CD4-positive, alpha-beta T cell treated with Interleukin-4 for 1 hour (primary cell): ENCODE measurements at places on chromosomes 16 and 17.

- no peak for DNase-seq
Observed at GRCh38 chr16:53832896-53833544, 129.1 kb downstream of the FTO start.

DNA sequence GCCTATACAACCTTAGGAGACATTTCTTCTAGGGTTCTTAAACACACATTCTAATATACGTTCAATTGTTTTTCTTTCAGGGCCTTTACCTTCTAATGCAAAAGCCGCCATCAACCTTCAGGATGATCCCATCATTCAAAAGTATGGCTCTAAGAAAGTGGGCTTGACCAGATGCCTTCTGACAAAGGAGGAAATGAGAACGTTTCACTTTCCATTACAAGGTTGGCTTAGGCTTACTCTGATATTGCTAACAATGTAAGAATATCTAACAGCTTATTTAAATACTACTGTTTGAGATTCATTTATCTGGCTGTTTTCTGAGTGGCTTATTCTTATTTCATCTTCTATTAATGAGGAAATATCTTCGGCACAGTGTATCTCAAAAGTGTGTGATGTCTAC lies 15.4 kb downstream of the REXO5 start:
- DNase-seq: no peak

- no peak for DNase-seq
Observed at GRCh38 chr16:12535535-12536411, 267.9 kb downstream of the CPPED1 start.

DNA sequence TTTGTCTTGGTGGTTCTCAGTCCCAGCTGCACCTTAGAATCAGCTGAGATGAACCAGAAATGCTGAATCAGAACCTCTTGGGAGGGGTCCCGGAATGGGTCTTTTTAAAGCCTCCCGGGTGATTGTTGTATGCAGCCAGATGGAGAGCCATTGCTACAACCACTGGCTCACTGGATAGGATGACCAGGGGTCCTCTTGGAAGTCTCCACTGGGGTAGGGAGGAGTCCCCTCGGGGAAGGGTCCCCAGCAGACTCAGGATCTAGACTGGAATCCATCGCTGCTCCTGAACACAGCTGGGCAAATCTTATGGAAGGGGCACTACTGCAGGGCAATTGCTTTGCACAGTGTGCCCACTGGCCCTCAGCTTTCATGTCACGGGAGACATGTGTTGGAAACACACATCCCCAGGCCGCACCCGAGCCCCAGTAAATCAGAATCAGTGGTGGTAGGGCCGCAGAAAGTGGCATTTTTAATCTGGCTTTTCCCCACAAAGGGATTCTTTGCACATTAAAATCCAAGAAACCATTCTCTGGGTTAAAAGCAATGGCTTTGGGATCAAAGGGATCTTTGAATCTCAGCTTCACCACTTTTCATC lies 117.3 kb downstream of the IRX5 start:
- DNase-seq: no peak

DNA sequence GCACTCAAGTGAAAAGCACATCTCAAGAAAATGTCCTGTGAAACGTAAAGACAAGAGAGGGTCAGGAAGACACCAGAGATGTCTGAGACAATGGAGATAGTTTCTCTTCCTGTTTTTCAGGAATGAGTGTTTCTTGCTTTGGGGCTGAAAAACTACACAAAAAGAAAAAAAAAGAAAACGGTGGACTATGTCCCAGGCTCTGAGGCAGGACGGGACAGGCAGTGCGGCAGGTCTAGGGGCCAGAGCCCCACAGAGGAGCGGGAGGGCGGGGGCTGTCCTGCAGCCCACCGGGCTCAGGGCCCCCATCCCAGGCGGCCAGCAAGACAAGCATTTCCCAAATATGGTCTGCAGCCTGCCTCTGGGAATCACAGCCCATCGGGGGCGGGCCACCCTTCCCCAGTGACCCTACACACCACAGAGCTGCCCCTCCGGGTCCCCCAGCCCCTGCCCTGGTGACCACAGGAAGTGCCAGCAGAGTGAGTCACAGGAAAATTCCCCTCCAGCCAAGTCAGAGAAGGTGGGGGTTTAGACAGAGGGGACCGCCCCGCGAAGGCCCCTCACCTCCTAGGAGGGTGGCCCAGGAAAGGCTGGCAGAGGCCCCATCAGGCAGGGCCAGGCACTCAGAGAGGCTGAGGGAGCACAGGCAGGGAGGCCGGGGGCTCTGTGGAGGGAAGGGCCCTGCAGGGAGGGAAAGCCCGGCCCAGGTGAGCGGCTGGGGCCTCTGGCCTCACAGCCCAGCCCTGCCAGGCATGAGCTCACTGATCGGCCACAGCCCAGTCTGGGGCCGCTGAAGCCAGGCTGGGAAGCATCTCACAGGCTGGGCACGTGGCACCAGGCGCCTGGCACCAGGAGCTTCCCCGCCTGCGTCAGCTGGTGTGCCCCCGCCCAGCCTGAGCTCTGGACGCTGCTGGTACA lies 6.3 kb downstream of the BCAR1 start:
- DNase-seq: no peak

DNA sequence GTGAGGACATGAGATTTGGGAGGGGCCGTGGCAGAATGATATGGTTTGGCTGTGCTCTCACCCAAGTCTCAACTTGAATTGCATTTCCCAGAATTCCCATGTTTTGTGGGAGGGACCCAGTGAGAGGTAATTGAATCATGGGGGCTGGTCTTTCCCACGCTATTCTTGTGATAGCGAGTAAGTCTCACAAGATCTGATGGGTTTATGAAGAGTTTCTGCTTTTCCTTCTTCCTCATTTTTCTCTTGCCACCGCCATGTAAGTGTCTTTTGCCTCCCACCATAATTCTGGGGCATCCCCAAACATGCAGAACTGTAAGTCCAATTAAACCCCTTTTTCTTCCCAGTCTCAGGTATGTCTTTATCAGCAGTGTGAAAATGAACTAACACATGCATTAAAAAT lies 40.6 kb downstream of the CCT6B start:
- DNase-seq: no peak

GRCh38 chr16:86996081-86996480 lies 321.1 kb downstream of the C16orf95 start:
- DNase-seq: no peak

DNA sequence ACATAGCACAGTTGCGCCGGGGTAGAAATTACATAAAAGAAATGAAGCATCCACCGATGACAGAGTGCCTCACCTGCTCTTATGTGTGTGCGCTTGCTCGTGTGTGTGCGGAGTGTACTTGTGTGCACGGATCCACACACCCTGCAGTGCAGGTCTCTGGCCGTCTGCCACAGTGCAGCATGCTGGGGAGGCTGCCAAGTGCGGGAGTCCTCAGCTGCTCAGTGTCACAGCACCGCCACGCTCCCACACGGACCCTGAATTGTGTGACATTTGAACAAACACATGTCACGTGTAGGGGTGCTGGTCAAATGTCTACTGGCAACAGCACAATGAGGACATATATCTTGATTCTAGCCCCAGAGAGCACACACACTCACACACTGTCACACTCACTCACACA lies 243.0 kb upstream of the MYOCD start:
- no peak for DNase-seq

DNA sequence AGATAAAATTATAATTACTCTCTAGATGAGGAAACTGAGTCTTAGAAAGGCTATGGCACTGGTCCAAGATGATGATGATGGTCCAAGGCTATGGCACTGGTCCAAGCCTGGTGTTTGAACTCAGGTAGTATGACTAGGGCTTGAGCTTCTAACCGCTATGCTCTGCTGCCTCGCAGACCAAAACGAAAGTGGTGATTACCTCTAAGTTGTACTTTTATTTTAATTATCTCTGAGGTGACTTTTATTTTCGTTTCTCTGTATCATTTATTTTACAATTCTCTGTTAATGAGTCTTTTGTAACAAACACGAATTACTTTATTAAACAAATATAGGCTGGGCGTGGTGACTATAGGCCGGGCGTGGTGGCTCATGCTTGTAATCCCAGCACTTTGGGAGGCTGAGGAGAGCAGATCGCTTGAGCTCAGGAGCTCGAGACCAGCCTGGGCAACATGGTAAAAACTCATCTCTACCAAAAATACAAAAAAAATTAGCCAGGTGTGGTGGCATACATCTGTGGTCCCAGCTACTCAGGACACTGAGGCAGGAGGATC lies 5.6 kb downstream of the REXO5 start:
- DNase-seq: no peak

DNA sequence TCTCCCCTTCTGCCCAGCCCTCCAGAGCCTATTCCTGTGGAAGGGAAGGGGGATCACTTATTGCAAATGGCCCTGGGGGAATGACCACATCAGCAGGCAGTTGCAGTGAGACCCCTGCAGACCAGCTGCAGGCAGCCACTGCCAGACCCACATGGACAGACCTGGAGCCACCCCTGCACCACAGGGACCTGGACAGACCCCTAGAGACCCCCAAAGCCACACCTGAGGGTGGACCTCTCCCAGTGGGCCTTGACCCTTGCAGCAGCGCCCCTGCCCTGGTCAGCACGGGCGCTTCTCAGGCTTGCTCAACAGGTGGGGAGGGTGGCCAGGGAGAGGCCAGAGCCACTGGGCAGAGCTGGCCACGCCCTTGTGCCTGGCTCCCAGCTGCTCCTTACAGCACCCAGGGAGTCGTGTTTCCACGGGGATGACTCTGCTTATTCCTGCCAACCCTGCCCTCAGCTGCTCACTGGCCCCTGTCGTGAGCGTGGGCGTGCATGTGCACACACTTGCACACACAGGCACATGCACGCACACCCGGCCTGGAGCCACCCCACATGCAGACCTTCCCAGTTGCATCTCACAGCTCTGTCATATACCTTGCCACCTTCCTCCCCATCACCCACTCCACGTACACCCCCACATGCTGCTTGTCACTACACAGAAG lies 1.3 kb upstream of the SCN4A start:
- no peak for DNase-seq

- no peak for DNase-seq
Observed at GRCh38 chr16:57993897-57994296, 6.6 kb downstream of the ZNF319 start.

DNA sequence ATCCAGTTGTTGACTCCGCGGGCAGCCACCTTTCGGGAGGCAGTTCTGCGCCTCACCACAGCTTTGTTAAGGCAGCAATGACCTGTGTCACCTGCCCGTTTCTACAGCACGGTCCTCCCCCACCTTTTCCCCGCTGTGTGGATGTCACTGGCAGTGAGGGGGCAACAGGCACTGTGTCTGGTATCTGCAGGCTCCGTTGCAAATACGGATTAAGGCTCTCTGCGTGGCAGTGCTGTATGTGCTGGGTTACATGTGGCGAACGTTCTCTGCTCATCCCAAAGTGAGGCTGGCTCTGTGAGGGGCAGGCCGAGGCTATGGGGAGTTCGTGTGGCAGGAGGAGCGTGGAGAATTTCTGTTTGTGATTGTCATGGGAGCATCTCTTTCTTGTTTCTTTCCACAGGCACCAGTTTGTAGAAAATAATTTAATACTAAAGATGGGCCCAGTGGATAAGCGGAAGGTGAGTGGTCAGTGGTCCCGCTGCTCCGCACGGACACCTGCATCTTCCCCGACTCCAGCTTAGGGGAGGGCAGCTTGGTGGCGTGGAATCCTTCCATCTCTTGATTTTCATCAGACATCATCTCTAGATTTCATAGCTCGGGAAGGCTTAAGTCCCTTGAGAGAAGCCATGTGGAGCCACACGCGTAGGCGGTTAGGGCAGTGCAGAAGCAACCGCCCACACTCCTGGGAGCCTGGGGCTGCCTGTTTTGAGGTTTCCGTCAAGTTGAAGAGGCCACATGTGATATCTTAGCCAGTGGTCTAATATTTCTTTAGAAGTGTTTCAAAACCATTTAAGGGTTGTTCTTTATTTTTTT lies 57.8 kb downstream of the PDPK1 start:
- DNase-seq: no peak

DNA sequence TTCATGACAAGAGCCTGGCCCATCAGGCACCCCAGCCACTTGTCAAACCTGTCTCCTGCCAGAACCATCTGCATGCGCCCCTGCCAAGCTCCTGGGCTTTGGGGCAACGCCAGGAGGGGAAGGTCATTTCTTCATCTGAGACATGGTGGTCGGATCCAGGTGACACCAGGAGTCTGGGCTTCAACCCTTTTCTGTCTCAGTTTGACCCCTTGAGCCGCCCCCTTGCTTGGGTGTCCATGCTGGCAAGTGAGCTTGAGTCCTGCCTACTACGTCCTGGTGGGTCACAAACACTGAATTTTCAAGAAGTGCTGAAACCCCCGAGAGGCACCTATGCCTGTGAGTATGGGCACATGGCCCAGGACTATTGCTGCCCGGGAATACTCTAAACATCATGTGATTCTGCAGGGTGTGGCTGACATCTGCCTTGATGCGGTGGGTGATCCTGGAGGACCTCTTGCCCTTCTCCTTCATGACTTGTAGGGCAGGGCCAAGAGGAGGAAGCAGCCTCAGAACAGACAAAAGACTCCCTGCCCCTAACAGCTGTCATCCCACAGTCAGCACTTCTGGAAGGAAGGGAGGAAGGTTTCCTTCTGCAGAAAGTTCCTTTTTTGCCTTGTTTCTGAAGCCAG lies 43.4 kb downstream of the TNFRSF13B start:
- DNase-seq: no peak

DNA sequence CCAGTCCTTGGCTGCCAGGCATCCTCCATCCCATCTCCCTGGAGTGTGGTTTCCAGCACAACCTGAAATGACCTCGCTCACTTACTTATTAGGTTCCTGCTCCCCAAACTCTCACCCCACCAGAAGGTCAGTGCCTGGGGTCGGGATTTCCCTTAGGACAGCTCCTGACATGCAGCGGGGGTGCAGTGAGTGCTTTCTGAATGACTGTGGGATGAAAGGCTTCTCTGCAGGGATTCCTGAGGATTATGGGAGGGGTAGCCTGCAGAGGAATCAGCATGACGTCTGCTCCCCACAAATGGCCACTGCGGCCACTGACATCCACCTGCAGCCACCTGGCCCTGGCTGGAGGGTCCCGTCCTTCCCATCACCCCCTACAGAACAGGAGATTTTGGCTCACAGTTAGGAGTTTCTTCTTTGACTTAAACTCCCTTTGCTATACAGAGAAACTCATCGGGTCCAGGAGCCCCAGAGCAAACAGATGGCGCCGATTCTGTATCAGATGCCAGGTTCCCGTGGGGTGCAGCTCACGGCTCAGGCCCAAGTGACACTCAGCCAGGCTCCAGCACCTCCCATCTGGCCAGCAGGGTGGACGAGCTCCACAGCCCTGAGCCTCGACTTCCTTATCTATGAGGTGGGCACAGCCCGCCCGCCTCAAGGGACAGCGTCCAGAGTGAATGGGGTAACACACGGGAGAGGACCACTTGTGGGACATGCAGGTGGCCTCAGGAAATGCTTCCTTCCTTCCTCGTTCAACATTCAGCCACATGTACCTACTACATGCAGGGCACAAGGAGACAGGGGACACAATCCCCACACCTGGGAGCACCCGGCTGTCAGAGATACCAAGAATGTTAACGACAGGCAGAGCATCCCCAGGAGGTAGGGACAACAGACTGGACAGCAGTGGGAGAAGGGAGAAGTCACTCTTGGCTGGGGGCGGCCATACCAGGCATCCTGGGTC lies 69.8 kb downstream of the RMI2 start:
- DNase-seq: no peak

GRCh38 chr17:29390851-29391631 lies 878 bp downstream of the TAOK1 start:
- no peak for DNase-seq
